ENCODE measurements at places on chromosomes 12 and 14.

GRCh38 chr12:6570264-6570887 lies 2.3 kb upstream of the NOP2 start:
- DNase-seq = peak; percentile 28

DNA sequence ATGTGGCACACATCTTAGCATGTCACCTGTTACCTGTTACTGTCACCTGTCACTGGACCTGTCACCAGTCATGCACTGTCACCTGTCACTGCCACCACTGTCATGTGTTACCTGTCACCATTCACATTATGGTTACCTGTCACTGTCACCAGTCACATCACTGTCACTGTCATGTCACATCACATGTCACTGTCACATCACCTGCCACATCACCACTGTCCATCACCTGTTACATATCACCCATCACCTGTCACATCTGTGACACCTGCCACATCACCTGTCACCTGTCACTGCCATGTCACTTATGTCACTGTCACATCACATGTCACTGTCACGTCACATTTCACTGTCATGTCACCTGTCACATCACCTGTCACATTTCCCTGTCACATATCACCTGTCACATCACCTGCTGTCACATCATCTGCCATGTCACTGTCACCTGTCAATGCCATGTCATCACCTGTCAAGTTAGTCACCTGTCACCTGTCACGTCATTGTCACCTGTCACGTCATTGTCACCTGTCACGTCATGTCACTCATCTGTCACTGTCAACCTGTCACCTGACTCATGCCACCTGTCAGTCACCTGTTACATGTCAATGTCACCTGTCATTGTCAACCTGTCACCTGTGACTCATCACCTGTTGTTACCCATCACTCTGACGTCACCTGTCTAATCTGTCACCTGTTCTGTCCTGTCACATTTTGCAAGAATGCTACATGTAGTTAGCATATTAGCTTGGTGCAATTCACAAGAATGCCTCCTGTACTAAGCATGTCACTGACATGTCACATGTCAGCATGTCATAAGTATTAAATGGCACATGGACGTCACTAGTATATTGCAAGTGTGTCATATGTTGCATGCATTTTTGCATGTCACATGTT lies 29.0 kb upstream of the TESC start:
- no peak for DNase-seq

DNA sequence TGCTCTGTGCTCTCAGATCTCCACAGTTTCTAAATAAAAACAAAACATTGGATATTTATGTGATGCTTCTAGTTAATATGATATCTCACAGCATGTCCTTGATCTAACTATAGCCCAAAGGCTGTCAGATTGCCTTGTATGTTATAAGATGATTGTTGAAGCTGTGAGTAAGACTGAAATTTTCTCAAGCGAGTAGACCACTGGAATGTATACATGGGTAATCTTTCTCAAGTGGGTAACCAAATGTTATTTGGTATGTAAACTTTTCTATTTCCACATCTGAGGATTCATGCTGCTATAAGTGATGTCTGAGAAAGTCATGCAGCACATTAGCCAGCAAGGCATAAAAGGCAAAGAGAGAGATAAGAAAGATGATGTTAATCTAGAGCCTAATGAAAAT lies 886.7 kb downstream of the NRXN3 start:
- DNase-seq = no peak

DNA sequence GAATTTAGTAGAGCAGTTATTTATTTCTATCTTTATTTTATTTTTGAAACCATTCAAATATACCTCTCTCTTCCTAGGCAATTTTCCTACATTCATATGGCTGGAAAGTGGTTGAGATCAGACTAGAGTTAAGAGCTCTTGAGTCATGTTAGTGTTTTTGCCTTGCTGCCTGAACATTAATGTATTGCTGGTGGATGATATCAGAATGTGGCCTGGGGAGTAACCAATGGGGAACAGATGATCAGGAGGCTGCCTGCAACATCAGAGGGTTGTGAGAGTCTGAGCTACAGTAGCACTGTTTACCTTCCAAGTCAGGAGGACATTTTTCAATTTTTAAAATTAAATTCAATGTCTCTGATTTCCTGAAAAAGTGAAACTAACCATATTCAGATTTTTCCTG lies 166.3 kb upstream of the TRHDE start:
- DNase-seq = no peak

- DNase-seq = no peak
These were observed 240 bp downstream of the BTG1 start for GRCh38 chr12:92145481-92145730.

DNA sequence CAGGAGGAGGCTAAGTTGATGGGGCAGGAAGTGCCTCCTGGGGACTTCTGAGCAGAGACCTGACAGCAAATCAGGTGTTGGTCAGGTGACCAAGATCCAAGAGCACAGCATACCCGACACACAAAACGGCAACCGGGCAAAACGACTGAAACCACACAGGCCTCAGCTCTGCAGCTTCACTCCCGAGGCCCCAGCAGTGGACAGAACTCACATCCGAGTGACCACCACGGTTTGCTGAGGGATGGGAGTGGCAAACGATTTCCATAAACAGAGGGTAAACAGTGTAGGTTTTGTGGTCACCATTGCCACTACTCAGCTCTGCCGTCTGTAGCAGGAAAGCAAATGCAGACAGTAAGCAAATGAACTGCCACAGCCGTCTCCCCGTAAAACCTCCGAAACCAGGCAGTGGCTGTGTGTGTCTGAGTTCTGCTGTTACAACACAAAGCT lies 14.4 kb downstream of the CHFR start:
- peak; percentile 20 for DNase-seq

- no peak for DNase-seq
These were observed 36.1 kb downstream of the KCTD10 start for GRCh38 chr12:109440851-109441490.

DNA sequence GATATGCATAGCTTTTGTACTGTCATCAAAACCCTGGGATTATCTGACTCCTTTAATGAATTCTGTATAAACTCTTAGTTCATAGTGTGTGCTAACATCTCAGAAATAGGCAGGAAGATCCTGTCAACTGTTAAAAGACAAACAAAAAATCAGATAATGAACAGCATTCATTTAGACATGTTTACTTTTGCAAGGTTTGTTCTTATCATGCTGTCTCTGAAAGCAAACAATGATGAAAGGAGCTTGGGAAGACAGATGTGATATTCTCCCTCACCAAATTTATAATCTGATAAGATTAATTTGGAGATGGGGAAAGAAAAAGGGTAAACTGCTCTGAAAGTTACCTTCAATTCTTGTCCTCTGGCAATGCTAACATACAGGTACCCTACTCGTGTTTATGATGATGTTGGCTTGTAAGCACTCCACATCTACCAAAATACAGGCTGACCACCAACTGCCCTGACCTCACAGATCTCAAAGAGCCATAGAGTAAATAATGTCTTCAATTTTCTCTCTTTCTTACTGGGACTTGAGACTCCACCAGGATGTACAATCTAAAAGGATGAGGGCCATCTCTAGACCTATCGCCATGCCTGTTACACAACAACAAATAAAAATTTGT lies 233.8 kb downstream of the SSPN start:
- DNase-seq = no peak

- no peak for DNase-seq
These were observed 262.0 kb downstream of the MED13L start for GRCh38 chr12:116015525-116015924.

- DNase-seq = no peak
These were observed at the start of gene KRT6B for GRCh38 chr12:52452101-52452500. Gene KRT6B, minus strand, starts transcription at chr12:52452146. Its CDS starts 68 bp downstream, at chr12:52452078.

- DNase-seq = no peak
These were observed 383.7 kb downstream of the EGLN3 start for GRCh38 chr14:33567023-33567728.

DNA sequence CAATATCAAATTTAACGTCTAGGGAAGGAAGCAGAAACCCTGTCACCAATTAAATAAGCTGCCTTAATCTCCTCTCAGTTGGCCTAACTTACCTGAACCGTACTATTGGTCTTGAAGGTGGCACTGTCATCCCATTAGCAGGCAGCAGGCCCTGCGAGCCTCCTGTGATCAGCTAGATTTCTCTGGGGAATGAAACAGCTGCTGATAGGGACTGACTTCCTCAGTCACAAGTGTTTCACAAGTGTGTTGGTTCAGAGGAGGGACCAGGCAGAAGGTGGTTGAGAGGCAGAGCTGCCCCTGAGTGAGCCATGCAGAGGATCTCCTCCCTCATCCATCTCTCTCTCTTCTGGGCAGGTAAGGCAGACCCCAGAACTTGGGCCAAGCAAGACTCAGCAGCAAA lies 166.8 kb downstream of the DAD1 start:
- DNase-seq = no peak

- DNase-seq = no peak
These were observed 3.9 kb downstream of the KRT2 start for GRCh38 chr12:52648012-52648550.

GRCh38 chr12:3480764-3481163 lies 10.2 kb upstream of the PRMT8 start:
- DNase-seq = no peak

- no peak for DNase-seq
These were observed 132.2 kb downstream of the FSCB start for GRCh38 chr14:44374906-44375305.

- no peak for DNase-seq
These were observed 34.0 kb downstream of the TCHP start for GRCh38 chr12:109934026-109934425.

DNA sequence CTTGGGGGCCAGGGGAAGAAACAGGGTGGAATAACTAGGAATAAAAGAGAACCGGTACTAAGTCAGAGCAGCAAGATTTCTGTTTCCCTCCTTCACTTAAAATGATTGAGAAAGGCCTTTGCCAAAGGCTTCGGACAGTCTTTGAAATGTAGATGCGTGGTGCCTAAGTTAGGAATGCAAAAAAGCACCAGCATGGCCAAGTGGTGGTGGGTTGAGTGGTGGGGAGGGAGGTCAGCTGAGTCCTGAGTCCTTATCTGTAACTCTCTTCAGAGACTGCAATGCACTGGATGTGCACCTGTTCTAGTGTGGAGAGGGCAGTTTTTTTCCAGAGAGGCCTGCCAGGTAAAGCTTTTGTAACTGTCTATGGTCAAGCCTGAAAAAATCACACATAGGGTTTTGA lies 919.9 kb downstream of the FSCB start:
- no peak for DNase-seq
